ENCODE measurements at places on chromosomes 11 and 22.
A peak's percentile ranks its signal among the peaks of the same experiment; 100 is the strongest.

DNA sequence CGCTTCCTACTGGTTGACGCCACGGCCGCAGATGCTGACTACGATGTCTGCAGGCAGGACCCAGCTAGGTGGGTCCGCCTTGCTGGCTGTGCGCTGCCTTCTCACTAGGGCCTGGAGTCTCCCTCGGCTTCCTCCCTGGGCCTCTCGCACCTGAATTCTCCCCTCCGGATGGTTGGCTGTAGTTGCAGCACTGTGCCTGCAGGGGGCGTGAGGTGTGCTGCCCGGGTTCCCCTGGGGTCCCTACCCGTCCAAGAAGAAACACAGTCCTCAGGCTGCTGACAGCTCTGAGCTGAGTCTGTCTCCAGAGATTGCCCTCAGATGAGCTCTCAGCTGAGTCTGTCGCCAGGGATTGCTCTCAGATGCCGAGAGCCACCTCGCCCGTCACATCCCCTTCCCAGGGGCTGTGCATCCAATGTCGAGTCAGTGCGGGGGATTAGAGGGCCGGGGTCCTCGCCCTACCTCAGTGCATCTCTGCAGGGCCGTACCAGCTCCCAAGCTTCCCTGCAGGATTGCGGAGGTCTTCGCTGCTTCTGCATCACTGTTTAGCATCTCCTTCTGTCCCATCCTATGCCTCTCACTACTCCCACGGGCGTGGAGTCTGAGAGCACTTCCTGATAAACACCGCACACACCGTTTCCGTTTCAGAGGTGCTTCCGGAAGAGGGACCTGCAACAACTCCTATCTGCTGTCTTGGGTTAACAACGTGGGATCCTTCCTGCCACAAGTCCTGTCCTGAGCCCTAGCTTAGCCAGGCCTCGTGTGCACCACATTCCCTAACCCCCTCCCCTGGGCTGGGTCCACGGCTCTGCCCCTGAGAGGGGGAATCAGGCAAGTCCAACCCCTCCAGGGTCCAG lies 196.9 kb downstream of the CSNK2A3 start:
- peak; percentile 3 for DNase-seq

DNA sequence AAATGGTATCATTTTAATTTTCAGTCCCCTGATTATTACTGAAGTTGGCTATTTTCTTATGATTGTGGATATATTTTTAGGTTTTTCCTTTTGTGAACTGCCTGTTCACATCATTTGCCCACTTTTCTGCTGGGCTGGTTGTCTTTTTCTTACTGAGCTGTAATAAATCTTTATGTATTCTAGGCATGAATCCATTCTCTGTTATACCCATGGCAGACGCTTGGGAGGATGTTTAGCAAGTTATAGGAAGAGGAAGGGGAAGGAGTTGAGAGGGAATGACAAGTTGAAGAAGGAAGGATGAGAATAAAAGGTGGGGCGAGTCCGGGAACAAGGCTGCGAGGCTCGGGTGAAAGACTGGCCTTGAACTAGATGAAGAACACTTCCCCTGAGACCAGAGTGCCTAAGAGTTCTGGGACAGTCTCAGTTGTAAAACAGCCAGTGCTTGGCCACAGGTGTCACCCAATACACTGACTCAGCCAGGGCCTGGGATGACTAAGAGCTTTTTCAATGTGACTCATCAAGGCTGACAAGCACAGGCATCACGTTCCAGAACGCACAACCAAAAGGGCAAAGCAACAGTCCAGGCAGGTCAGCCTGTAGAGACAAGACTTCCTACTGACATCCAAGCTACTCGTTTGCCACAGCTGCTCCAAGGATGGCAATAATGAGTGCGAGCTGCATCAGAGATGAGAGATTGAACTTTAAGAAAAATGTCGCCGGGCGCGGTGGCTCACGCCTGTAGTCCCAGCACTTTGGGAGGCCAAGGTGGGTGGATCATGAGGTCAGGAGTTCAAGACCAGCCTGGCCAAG lies 35.2 kb downstream of the LRFN4 start:
- no peak for DNase-seq

DNA sequence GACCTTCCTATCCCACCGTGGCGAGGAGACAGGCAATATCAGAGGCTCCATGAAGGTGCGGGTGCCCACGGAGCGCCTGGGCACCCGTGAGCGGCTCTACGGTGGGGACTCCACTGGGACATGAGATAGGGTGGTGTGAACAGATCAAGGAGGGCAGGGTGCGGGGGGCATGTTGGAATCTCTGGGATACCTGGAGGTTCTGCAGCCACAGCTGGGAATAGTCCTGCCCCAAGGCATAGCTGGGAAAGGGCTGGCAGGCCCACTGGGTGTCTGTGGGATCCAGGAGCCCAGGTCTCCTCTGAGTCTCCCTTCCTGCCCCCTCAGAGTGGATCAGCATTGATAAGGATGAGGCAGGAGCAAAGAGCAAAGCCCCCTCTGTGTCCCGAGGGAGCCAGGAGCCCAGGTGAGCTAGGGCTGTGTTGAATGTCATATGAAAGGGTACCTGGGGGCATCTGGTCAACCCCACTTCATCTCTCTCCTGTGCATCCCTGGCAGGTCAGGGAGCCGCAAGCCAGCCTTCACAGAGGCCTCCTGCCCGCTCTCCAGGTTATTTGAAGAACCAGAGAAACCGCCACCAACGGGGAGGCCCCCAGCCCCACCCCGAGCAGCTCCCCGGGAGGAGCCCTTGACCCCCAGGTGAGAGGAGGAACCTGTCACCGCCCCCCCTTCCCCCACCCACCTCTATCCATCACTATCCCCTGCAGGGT lies 8.5 kb downstream of the PHOX2A start:
- no peak for DNase-seq

- no peak for DNase-seq
These were observed 1.8 kb downstream of the SERGEF start for GRCh38 chr11:18010977-18011586.

DNA sequence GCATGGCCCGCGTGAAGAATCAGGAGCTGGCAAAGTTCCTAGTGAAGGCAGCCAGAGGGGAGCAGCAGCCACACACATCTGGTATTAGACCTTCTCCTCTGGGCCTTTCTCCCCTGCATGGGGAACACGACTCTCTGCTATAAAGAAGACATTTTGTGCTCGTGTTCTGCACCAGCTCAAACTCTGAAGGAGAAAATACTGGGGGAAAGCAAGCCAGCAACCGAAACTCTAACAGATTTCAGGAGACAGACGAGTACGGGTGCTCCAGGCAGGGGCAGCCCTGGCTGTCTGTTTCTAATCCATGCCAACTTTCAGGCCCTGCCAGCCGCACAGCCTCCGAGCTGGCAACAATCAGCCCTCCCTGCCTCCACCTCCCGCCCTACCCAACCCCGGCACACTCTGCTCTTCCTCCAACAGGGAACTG lies 296.3 kb downstream of the BRD1 start:
- DNase-seq = no peak
